ENCODE measurements at places on chromosomes 3 and 15.

GRCh38 chr3:54071601-54072000, 50.8 kb upstream of the CACNA2D3 start:
- no peak for DNase-seq

- no peak for DNase-seq
Observed at GRCh38 chr15:63633312-63633711, 36.1 kb downstream of the FBXL22 start.

DNA sequence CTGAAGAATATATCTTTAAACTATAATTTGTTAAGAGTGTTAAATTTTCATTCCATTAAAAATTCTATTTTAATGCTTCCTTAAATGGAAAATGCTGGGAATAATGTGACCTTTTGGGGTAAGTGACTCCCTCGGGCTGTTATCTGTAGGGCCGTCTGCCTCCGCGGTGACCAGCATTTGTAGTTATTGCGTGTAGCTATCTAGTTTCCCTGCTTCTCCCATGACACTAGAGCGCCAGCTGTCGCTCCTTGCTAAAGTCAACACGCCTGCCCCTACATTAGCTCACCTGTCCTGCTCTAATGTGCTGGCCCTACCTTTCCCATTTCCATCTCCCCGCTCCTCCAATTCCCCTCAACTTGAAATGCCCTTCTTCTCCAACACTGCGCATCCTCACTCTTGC, 12.4 kb upstream of the CHRM5 start:
- no peak for DNase-seq

GRCh38 chr3:7100136-7100535, 239.2 kb downstream of the GRM7 start:
- DNase-seq: no peak

- no peak for DNase-seq
Observed at GRCh38 chr3:95798628-95799027, 1015.8 kb upstream of the EPHA6 start.

GRCh38 chr15:51580982-51581381, 41.6 kb downstream of the DMXL2 start:
- DNase-seq: no peak

DNA sequence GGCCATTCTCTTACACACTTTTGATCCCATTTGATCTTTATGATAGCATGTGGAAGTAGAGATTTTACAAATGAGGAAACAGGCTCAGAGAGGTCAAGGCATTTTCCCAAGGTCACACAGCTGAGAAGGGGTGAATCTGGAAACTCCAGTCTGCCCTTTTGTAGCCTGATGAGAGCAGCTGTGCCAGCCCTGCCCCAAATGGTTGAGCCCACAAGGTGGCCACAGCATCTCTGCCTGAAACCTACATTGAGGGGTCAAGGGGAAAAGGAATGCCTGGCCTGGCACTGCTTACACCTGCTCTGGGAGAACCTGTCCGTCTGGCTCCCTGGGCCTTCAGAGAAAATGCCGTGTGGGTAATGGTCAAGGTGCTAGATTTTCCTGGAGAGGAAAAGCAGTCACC, 200.2 kb upstream of the LINGO1 start:
- no peak for DNase-seq

Data from stimulated activated CD4-positive, alpha-beta T cell treated with anti-CD3 and anti-CD28 coated beads, Interleukin-2, amount 100 ng/mL, for 4 hours (primary cell).